Activated CD4-positive, alpha-beta T cell treated with anti-CD3 and anti-CD28 coated beads, Interleukin-2, amount 50 U/mL, for 4 hours (primary cell): ENCODE measurements at places on chromosomes 2 and 18.

GRCh38 chr2:239008004-239008403 lies 160.1 kb downstream of the TWIST2 start:
- DNase-seq = no peak

DNA sequence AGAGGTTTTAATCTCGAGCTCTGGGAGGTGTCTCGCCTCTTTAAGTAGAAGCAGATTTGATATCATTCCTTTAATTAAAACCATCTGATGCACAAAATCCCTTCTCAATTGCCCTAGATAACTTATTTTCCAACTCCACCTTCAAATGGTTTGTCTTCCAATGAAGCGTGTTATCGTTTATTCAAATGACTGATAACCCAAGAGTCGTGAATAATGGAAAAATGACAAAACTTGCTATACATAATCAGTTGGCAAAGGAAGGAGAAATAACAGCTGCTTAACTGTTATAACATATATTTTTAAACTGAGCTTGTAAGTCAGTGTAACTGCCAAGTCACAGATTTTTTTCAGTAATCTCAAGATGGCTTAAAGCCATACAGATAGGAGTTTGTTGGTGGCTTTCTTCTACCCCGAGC lies 144.6 kb downstream of the QPCT start:
- no peak for DNase-seq

DNA sequence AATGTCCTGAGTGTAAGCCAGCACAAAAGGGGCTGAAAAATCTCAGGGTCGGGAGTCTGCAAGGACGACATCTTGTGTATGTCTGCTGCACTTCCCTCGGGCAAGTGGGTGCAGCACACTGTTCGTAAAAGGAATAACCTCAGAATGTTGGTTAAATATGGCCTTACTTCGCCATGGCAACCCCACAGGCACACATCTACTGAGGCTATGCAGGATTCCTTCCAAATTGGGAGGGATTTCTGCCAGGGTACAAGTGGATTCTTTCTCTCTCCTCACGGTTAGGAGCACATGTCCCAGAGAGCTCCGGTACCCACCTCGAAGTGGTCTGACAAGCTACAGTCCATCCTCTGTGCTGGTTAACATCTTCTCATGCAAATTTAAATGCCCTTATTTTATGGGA lies 277.7 kb upstream of the PXDN start:
- no peak for DNase-seq

- no peak for DNase-seq
Observed at GRCh38 chr18:64674694-64675093, 525.8 kb upstream of the LINC00305 start.

DNA sequence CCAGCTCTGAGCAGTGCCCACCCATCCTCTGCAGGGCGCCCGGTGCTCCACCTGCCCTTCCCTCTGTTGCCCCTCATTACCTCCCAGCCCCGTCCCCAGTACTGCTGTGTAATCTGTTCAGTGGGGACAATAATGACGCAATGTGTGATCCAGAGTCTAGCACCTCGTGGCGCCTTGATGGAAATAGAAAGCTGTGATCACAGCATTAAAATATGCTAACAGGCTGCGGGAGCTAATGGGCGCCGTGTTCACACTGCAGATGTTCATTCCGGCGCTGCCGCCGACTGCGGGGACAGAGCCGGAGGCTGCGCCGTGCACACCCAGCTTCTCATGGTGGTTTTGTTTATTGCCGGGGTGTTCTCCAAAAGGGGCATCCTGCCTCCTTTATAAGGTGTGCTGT lies 235.2 kb downstream of the LDLRAD4 start:
- no peak for DNase-seq

DNA sequence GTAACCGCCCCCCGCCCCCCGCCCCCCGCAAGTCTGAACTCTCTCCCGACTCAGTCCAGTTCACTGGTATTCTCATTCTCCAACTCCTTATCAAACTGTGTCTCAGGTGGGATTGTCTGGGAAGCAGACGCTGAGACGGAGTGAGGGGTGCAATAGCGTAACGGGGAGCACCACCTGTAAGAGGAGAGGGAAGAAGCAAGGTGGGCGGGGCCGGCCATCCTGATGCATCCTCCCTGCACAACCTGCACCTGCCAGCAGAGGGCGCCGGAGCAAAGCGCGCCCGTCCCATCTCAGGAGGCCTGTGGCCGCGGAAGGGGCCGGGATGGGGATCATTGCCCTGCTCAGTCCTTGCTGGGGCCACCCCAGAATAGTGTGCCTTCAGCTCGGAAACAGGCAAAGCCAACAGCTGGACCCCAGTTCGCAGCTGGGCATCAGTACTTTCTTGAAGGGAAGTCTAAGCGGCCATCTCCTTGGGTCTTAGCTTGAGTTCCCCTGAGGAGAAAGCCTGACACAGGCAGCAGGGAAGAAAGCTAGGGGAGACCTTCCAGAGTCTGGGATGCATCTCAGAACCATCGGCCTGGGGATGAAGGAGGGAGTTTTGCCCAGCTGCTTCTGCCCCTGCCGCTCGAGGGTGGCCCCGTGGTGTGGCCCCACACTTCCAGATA lies 208.0 kb downstream of the TFCP2L1 start:
- DNase-seq = peak; percentile 42

DNA sequence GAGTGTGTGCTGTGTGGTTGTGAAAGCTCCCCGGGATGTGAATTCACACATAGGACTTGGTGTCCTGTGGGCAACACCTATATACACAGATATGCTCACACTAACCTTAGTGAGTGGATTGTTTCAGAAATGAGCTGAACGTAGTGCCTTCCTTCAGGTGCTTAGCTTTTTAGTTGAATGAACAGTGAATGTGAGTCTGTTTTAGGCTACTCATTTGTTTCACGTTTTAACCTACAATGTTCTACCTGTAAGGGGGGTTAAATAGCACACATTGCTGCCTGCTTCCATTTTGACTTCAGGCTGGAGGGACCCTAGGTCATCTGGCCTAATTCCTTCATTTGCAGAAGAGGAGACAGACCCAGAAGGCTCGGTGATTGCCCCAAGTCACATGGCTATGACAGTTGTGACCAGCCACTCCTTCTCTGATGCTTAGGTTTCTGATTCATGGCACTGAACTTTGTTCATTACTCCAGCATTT lies 1.0 kb downstream of the PLEK start:
- DNase-seq = no peak

DNA sequence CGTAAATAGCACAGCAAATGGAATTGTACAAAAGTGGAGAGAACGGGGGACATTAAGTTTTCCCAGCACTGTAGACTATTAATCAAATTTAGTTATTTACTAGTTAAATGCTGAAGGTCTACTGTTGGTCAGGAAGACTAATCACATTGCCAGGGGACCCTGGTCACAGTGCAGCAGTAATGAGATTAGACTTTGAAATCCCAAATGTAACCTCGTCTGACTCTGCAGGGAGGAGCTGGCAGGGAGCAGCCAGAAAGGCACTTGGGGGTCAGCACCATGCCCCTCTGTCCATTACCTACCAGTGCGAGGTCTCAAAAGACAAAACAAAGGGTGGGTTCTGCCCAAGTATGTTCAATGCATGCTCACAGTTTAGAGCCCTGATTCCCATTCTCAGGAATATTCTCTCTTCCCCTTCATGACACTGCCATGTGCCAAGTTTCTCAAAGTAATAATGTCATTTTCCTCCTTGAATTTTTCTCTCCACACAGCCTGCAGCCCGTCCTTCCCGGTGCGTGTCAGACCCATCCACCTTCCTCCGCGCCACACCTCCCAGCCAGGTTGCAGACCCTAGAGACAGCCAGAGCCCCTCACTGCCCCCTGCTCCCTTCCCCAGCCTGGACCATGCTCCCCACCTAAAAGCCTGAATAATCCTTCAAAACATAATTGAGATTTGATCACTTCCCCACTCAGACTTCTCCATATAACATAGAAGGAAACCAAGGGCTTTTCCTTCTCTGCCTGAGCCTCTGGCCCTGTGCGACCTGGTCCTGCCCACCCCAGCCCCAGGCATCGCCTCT lies 52.5 kb downstream of the TMEM18 start:
- no peak for DNase-seq

DNA sequence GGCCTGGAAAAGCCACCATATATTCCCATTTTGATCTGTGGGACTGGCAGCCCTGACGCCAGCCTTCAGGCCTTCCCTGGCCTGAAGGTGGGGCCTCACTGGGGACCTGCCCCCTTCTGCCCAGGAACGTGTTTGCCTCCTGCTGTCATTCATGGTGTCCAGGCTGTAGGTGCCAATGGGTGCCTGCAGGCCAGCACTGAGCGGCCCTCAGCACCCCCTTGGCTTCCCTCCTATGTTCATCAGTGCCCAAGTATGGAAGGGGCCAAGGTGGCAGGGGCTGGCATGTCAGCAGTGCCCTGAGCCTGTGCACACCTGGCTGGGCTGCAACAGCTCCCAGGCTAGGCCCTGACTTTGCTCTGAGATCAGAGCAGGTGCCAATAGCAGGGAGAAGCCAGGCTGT lies 800.3 kb upstream of the RAB6C start:
- DNase-seq = no peak

GRCh38 chr18:55587418-55588110 lies 428 bp downstream of the TCF4 start:
- DNase-seq = no peak

DNA sequence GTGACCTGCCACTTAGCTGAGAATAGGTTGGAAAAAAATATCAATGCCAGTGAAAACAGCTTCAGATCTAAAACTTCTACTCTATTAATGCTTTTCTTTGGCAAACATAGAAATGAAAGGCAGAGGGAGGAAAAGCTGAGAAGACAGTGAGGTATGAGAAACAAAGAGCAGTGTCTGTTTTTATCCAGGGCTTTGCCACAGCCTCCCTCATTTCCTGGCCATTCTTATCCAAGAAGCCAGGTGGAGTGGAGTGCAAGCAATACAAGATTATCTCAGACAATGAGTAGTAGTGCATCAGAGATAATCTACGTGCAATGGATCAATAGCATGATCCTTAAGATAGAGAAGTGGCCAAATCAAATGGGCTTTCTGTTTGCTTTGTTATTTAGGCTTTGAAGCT lies 808.7 kb upstream of the PIK3C3 start:
- DNase-seq = no peak

DNA sequence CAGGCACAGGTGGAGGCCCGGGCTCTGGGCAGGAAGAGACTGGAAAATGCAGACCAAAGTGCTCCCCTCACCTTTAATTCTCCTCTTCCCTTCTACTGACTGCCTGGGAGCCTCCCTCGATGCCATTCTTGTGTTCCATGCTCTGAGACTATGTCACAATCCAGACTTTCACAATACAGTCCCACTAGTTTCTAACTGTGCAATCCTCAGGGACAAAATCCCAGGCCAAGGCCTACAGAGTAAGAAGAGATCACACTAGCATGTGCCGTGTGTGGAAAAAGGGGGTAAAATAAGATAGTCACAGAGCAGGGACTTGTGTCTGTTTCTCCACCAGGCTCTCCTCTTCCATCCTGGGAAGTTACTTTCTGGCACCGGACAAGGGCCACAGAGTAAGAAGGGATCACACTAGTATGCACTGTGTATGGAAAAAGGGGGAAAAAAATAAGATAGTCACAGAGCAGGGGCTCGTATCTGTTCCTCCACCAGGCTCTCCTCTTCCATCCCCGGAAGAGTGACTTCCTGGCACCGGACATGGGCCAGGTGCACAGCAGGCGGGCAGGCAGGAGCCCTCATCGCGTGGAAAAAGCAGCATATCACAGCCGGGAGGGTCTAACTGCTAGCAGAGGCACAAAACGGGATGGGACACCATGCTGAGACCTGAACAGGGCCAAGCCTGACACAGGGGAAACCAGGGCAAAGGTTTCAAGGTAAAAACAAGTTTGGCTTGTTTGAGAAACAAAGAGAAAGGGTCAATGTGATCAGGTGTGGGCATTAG lies 9.6 kb downstream of the CYB5A start:
- DNase-seq = no peak

- no peak for DNase-seq
Observed at GRCh38 chr2:25808006-25808383, 70.3 kb downstream of the ASXL2 start.
